ENCODE measurements at places on chromosomes 16 and 17.

DNA sequence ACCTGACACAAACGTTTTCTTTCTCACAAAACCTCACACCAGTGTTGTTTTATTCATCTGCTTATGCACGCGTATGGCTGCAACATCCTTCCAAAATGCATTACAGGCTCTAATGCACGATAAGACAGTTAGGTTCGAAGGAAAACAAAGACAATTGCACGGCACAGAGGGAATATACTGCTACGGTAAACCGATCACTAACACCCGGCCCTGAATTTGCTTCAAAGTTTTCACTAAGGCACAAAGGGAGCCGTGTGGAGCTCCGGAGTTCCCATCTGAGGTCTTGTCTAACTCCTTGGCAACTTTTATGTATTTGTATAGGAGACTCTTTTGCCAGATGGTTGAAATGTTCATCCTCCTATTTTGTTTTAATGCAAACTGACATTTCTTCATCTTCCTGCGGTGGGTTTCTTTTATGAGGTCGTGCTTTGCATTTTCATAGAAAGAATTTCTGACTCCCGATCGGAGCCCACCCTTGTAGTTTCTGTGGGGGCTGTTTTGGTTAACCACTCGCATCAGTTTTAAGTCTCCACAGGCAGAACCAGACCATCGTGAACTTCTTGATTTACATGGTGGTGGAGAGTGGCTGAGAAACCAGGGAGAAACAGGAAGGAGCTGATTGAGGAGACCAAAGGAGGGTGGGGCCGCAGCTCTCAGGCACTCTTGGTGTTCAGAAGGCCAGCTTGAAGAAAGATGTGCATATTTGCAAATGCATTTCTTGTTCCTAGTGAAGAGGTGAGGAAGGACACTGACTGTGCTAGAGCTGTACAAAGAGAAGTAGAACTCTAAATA, 516.8 kb downstream of the MAF start:
- no peak for DNase-seq

DNA sequence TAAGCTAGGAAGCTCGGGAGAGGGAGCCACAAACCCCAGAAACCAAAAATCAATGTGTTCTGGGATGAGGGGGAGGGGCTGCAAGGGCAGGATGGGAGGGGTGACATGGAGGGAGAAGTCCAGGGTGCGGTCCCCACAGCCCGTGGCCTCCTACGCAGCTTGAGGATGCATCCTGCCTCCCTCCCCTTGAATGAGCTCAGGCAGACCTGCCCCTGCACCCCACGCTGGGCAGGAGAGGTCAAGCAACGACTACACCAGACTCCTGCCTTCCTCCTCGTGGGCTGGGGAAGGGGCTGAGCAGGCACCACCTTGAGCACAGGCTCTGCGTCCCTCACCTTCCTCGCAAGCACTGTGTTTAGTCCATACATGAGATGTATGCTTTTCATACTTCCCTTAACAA, 3.9 kb downstream of the ANKRD13B start:
- DNase-seq = no peak

DNA sequence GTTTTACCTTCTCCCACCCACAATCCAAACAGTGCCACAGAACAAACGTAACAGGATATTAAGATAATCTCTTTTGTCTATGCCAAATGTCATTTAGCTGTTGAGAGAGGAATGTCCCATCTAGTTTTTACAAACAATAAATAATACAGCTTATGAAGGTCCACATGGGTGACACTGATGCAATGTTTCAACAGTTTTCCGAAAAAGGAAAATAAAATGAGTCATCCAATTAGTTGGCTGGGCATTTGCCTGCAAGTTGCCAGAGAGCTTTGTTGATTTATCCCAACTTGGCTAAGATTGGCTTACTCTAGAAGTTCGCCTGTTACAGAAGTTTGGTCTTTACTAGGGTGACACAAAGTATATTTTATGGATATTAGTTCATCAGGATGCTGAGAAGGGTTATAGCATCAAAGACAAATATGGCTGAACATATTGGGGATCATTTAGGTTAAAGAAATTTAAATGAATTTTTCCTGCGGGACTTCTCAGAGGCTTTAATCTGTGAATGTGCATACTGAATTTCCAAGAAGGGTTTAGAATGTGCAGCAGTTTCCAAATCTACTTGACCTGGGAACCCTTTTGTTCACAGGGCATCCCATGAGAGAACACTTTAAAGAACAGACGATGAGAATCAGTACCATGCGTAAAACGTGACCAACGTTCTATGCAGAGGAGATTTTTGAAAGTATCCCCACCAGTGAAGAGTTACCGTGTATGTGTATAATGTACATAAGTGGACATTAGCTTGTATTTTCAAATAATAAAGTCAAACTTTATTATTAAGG, 73.1 kb downstream of the CDH13 start:
- DNase-seq = peak; percentile 90

GRCh38 chr16:85753559-85753958, 2.7 kb upstream of the C16orf74 start:
- no peak for DNase-seq

GRCh38 chr16:67470359-67470758, 10.6 kb downstream of the ATP6V0D1 start:
- DNase-seq = no peak

GRCh38 chr16:87165151-87165550, 152.0 kb downstream of the C16orf95 start:
- DNase-seq = no peak

- no peak for DNase-seq
Measured at GRCh38 chr16:67555795-67556212, 6.5 kb upstream of the CTCF start.

- no peak for DNase-seq
Measured at GRCh38 chr17:39894681-39895376, 23.6 kb downstream of the GSDMB start.

DNA sequence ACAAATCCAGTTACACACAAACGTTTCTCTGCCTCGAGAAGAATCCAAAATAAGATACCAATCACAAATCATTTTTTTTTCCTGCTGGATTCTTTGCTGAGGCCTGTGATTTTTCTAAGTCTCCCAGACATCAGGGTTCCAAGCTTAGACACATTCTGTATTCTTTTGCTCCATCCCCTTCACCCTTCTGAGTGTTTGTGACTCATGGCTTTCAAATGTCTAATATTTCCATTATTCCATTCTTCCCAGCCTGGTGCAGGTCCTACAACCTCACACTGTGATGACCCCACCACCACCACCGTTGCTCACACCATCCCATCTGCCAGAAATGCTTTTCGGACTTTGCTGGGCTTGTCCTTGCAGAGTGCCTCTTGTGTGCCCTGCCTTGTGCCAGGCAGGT, 480.1 kb downstream of the SOX9 start:
- DNase-seq = no peak

- DNase-seq = no peak
Measured at GRCh38 chr16:49875806-49876715, 20.1 kb upstream of the ZNF423 start.

GRCh38 chr17:74011966-74012365, 191.5 kb upstream of the RPL38 start:
- no peak for DNase-seq

- no peak for DNase-seq
Measured at GRCh38 chr16:88777471-88778270, 7.3 kb downstream of the PIEZO1 start.

DNA sequence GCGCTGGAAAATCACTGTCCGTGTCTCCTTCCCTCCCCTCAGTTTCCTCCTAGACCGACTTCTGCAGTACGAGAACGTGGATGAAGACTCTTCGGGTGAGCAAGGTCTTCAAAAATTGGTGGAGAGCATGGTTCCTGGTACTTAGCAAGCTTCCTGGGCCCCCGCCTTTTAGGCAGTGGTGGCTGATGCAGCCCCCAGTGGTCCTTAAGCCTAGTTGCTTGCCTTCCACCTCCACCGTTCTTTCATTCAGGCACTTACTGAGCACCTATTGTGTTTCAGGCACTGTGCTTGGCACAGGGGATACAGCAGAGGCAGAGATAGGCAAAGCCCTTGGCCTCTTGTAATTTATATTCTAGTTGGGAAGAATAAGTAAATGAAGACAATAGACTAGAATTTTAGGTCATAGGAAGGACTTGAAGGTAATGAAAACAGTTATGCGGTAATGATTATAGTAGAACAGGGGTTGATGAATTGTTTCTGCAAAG, 767 bp downstream of the INO80E start:
- no peak for DNase-seq

- no peak for DNase-seq
Measured at GRCh38 chr17:1347589-1348323, 52.3 kb downstream of the YWHAE start.

- no peak for DNase-seq
Measured at GRCh38 chr17:28938552-28938951, 12.8 kb downstream of the PHF12 start.

- no peak for DNase-seq
Measured at GRCh38 chr16:56261656-56262055, 70.4 kb downstream of the GNAO1 start.

- DNase-seq = no peak
Measured at GRCh38 chr16:23134274-23134673, 15.0 kb downstream of the USP31 start.

GRCh38 chr17:68441070-68441770, 16.1 kb downstream of the WIPI1 start:
- DNase-seq = no peak

- no peak for DNase-seq
Measured at GRCh38 chr16:48576927-48577326, 33.1 kb downstream of the N4BP1 start.

DNA sequence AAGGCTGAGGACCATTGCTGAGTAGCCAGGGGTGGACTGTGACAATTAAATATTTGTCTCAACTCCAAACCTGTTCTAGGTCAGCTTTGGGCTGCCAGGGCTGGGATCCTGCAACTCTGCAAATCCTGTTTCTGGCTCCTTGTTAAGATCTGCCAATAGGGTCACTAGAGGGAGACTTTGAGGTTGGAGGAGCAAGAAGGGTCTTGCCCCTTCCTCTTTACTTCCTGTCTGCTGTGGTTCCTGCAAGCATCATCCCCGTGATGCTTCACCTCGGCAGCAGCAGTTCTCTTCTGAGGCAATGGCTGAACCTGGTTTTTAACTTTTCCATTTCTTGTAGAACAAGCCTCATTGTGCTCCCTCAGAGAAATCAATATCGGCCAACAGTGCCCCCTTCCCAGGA, 124.6 kb downstream of the IRX5 start:
- no peak for DNase-seq

GRCh38 chr17:75848523-75849278, 4.5 kb upstream of the UNC13D start:
- no peak for DNase-seq

DNA sequence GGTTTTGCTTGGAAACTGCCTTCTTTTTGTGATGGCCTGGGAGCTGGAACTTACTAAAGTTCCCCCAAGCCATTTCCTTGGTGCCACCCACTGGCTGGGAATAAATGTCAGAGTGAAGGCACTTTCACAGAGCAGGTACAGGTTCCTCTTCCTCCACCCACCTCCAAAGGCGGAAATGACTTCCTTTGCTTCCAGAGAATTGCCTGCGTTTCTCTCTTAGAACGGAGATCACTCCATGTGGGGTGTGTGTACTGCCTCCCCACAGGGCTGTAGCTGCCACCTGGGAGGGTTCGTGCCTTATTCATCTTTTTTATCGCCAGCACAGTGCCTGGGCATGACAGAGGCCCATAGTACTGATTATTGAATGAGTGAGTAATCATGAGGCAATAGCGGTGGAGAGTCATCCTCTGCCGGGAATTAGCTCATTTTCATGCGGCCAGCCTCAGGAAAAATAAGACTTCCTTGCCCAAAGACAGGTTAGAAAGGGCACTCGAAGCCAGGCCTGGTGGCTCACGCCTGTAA, 32.2 kb upstream of the HAS3 start:
- DNase-seq = peak; percentile 43

DNA sequence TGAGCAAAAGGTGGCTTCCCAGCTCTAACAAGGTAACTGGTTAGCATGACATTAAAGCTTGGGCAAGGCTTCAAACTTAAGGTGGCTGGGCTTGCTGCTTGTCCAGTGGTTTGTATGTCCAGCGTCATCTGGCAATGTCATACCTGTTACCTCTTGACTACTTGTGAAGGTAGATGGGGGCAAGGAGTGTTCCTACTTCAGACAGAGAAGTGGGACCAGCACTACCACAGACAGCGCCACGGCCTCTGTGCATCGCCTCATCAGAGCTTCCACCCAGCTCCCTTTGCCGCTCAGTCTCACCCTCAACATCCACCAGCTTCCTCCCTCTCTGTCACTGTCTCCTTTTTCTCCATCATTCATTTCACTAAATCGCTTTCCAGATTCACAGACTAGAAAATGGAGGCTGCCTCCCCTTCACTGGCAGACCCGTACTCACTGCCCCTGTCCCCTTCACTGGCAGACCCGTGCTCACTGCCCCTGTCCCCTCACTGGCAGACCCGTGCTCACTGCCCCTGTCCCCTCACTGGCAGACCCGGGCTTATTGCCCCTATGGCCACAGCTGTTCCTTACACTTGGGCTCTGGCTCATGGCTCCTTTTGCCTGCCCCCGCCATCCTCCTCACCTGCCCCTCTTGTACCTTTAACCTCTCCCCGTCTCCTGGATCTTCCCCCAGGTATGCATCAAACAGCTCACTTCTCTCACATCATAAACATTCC, 14.8 kb downstream of the CYB5D2 start:
- no peak for DNase-seq

DNA sequence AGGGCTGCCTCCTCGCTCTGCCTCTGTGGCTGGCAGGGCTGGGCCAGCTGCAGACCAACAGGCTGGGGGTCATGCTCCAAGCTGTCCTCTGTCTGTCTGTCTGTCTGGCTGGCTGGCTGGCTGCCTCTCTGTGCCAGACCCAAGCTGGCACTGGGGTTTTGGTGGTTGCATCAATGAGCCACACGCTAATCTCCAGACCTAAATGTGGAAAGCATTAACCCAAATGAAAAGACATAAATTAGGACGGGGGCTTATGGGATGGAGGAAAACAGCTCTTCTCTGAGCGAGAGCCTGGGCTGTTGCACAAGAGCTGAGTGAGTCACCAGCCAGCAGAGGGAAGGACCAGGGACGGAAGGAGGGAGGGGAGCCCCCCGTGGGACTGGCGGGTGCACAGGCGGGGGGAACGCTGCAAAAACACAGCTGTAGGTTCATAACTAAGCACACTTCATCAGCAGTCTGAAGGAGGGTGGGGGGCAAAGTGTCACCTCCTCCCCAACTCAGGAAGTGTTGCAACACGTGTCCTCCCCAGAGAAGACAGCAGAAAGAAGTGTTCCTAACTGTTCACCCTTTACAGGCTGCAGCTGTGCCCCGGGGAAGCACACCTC, 83.4 kb downstream of the GAS7 start:
- peak; percentile 97 for DNase-seq

DNA sequence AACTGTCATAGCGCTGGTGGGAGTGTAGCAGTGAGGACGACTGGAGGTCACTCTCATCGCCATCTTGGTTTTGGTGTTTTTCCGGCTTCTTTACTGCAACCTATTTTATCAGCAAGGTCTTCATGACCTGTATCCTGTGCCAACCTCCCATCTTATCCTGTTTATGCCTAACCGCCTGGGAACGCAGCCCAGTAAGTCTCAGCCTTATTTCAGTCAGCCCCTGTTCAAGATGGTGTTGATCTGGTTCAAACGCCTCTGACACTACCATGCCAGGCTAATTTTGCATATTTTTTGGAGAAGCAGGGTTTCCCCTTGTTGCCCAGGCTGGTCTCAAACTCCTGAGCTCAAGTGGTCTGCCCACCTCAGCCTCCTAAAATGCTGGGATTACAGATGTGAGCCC, 179.8 kb upstream of the HSBP1 start:
- no peak for DNase-seq

GRCh38 chr16:78574571-78574970, 475.1 kb downstream of the WWOX start:
- no peak for DNase-seq

GRCh38 chr17:67211742-67212141, 33.3 kb downstream of the HELZ start:
- DNase-seq = no peak

All from fibroblast of the conjunctiva (primary cell).